NCI-H1092 (cell line): ENCODE measurements at places on chromosomes 2 and 18.

- DNase-seq, result peak; percentile 52
These were observed 3.0 kb upstream of the PLEK start for GRCh38 chr2:68362069-68362468.

GRCh38 chr2:6945821-6946220 lies 28.6 kb downstream of the RNF144A start:
- DNase-seq, result no peak

DNA sequence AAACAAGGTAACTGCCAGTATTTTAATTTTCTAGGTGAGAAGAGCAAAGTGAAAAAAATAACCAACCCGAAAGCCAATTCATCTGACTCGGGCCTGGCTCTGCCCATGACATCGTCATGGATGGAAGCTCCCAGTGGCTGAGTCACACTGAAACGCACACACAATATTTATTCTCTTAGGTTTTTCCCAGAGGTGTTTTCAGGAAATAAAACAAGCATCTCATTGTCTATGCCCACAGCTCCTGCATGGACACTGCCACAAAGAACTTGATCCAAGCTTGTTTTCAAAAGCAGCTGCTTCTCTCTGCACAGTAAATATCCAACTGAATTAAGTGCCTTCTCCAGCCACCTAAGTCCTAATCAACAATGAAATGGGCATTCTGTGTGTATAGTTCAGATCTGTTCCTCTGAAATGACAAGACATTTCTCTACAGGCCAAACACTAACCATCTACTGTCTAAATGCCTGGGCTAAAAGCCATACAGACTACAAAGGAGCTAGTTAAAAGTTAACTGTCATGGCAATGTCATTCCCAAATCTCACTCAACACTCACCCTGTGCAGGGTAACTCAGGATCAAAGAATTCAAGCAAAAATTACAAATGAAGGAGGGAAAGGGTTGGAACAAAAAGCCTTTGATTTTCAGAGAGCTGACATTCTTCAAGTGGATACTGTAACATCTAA lies 62.9 kb downstream of the RPL31 start:
- DNase-seq, result no peak

GRCh38 chr2:10880586-10881321 lies 31.0 kb upstream of the KCNF1 start:
- no peak for DNase-seq

GRCh38 chr18:76075777-76076176 lies 419.3 kb downstream of the ZNF516 start:
- no peak for DNase-seq
